Liver (tissue), 10 donors: ENCODE measurements at places on chromosomes 1 and 21. TPM values are rescaled to one million over a fixed set of nuclear protein-coding genes. Genes with fewer than 3 reads are reported as not detected.
A peak's percentile ranks its signal among the peaks of the same experiment; 100 is the strongest.

ATP13A2 gene
- total RNA-seq = 12.2 TPM

EMC1 gene
- total RNA-seq = 33.6 TPM

PUM1 gene
- 49.2 TPM for total RNA-seq

- no peak overlapping the region for H3K4me3 ChIP-seq
- no peaks in the 10 kb centered on the region for H3K4me1 ChIP-seq
- no peaks in the 10 kb centered on the region for H3K27me3 ChIP-seq
- H3K36me3 ChIP-seq = no peaks in the 10 kb centered on the region
- DNase-seq = no peak
- H3K27ac ChIP-seq = no peak overlapping the region
Observed at GRCh38 chr1:4745560-4745959, 91.2 kb downstream of the AJAP1 start.

DNA sequence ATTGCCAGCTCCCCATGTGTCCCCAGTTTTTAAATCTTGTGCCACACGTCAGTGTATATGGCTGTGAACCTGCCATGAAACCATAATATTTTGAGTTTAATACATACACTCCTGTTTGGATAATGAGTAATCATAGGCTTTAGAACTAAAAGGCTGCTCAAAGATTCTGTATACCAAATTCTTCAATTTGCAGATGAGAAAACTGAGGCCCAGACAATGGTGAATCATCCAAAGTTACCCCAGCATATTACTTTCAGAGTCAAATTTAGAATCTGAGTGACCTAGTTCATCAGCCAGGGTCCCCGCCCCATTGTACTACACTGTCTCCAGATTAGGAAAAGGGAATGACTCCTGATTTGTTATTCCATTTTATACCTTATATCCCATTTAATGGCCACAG, 224.6 kb downstream of the FGGY start:
- no peak overlapping the region for H3K27ac ChIP-seq
- no peaks in the 10 kb centered on the region for H3K27me3 ChIP-seq
- no peak for DNase-seq
- H3K36me3 ChIP-seq = peaks cover 5% of the 10 kb centered on the region
- H3K4me1 ChIP-seq = peaks cover 3% of the 10 kb centered on the region

GRCh38 chr1:220908757-220909156, 29.5 kb downstream of the HLX start:
- DNase-seq = no peak
- H3K4me1 ChIP-seq = peaks cover 5% of the 10 kb centered on the region
- no peak overlapping the region for H3K27ac ChIP-seq
- no peak overlapping the region for H3K4me3 ChIP-seq
- no peaks in the 10 kb centered on the region for H3K27me3 ChIP-seq

DNA sequence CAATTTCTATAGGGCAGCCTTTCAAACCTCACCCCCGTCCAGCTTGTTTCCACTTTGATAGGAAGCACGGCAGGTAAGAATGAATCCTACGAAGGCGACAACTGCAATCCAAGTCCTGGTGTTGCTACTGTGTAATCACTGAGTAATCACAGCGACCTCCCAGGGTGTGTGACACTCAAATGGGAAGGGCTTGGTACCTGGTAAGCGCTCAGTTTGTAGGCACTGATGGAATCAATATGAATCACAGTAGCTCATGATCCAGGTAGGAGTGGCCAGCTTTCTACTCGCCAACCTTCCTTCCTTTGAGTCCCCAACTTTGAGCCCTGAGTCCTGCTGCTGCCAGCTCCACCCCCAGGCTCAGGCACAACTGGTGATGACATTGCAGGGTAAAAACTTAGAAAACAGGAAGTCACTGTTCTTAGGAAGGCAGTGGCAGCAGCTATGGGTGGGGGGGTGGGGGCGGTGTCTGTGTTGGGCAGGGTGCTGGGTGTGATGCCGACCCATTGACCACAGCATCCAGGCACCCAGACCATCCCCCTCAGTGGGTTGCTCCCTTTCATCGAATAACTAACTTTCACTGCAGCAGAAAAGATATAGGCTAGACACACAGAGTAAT, 70.7 kb downstream of the CD247 start:
- no peaks in the 10 kb centered on the region for H3K4me1 ChIP-seq
- H3K27ac ChIP-seq = no peak overlapping the region
- no peak overlapping the region for H3K4me3 ChIP-seq
- no peak for DNase-seq
- H3K36me3 ChIP-seq = no peaks in the 10 kb centered on the region

HPCA gene
- not detected for total RNA-seq

- H3K4me1 ChIP-seq = peaks cover 20% of the 10 kb centered on the region
- H3K27ac ChIP-seq = peak overlapping the region; percentile 56
- no peak overlapping the region for H3K4me3 ChIP-seq
- no peaks in the 10 kb centered on the region for H3K36me3 ChIP-seq
- H3K27me3 ChIP-seq = no peaks in the 10 kb centered on the region
- DNase-seq = no peak
Observed at GRCh38 chr1:15155888-15156741, 2.6 kb downstream of the TMEM51 start.

- H3K27me3 ChIP-seq = no peaks in the 10 kb centered on the region
- H3K36me3 ChIP-seq = no peaks in the 10 kb centered on the region
- peaks cover 9% of the 10 kb centered on the region for H3K4me1 ChIP-seq
- no peak overlapping the region for H3K4me3 ChIP-seq
- no peak for DNase-seq
Observed at GRCh38 chr1:8649027-8649426, 168.4 kb downstream of the RERE start.

CR2 gene
- total RNA-seq = not detected

DNA sequence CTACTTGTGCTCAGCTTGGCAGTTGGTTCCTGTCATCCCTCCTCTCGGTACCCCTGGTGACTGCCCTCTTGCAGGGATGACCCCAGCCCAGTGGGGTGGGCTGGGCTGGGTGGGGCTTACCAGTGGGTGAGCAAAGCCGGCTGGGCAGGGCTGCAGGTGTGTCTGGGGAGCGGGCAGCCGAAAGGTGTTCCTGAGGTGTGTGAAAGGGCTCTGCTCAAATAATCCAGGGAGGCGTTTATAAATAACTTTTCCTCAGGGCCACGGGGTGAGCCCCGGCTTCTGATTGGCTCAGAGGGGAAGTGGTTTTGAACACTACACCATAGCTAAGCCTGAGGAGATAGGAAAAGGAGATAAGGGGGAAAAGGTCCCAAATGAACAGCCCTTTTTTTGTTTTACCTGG, at the start of gene SLC26A9:
Gene SLC26A9, minus strand, starts transcription at position 212 of the 400 bp plus-strand sequence. CDS start 7,636 bp downstream, outside the sequence.
- H3K4me1 ChIP-seq = no peaks in the 10 kb centered on the region
- H3K27ac ChIP-seq = no peak within 1 kb of the TSS
- no peak within 1 kb of the TSS for H3K4me3 ChIP-seq
- no peak for DNase-seq
- H3K27me3 ChIP-seq = peaks cover 4% of the 10 kb centered on the region

ZBTB40 gene
- total RNA-seq = 11.2 TPM

- H3K36me3 ChIP-seq = no peaks in the 10 kb centered on the region
- H3K27ac ChIP-seq = no peak overlapping the region
- H3K4me1 ChIP-seq = no peaks in the 10 kb centered on the region
- DNase-seq = no peak
Observed at GRCh38 chr1:182238421-182238820, 153.2 kb downstream of the GLUL start.

ABL2 gene
- total RNA-seq = 7.8 TPM

GRCh38 chr1:107547363-107548155, 406.7 kb downstream of the NTNG1 start:
- no peak for DNase-seq
- no peak overlapping the region for H3K27ac ChIP-seq
- no peaks in the 10 kb centered on the region for H3K4me1 ChIP-seq
- H3K36me3 ChIP-seq = no peaks in the 10 kb centered on the region

ARHGEF19 gene
- 3.0 TPM for total RNA-seq

GRCh38 chr1:61121631-61122030, 39.3 kb downstream of the NFIA start:
- no peaks in the 10 kb centered on the region for H3K27me3 ChIP-seq
- no peaks in the 10 kb centered on the region for H3K36me3 ChIP-seq

ESRRG gene
- total RNA-seq = 0.17 TPM

- H3K27ac ChIP-seq = peak overlapping the region; percentile 99
- H3K27me3 ChIP-seq = no peaks in the 10 kb centered on the region
- no peak overlapping the region for H3K4me3 ChIP-seq
- H3K36me3 ChIP-seq = peaks cover 16% of the 10 kb centered on the region
- H3K4me1 ChIP-seq = peaks cover 4% of the 10 kb centered on the region
Observed at GRCh38 chr21:38810034-38810825, 4.5 kb downstream of the ETS2 start.

DNA sequence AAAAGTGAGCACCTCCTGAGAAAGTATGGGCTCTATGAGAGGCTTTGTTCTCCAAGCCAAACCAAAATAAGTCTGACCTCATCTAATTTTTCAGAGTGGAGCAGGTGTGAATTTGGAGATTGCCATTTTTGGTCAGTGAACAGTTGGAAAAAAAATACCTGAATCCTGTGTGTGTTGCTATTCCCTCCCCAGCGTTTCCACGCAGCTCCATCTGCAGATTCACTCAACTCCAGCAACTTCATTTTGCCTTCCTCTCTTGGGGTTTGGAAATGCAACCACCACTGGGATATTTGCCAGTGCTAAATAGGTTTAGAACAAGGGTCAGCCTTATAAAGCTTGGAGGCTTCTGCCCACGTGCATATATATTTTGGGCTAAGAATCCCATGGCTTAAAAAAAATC, 11.2 kb downstream of the CASQ2 start:
- H3K27ac ChIP-seq = no peak overlapping the region
- H3K4me1 ChIP-seq = no peaks in the 10 kb centered on the region
- H3K36me3 ChIP-seq = no peaks in the 10 kb centered on the region
- DNase-seq = no peak
- no peak overlapping the region for H3K4me3 ChIP-seq

DNA sequence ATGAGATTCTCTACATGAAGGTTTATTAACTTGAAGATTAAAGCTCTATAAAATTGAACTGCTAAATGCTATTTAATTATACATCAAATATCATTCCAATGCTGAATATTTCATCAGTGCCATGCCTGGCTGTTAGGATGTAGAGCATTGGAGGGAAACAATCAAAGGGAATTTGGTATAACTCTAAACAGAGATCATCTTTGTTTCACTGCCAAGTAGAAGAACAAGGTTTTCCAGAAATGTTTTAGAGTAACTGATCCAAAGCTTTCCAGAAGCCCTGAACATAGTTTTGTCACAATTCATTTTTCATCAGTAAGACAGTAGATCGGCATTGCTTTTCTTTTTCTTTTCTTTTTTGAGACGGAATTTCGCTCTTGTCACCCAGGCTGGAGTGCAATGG, 5.9 kb upstream of the DSTYK start:
- H3K4me1 ChIP-seq = no peaks in the 10 kb centered on the region
- no peak overlapping the region for H3K27ac ChIP-seq
- DNase-seq = no peak
- no peak overlapping the region for H3K4me3 ChIP-seq

FAM151A gene
- 5.4 TPM for total RNA-seq

DNA sequence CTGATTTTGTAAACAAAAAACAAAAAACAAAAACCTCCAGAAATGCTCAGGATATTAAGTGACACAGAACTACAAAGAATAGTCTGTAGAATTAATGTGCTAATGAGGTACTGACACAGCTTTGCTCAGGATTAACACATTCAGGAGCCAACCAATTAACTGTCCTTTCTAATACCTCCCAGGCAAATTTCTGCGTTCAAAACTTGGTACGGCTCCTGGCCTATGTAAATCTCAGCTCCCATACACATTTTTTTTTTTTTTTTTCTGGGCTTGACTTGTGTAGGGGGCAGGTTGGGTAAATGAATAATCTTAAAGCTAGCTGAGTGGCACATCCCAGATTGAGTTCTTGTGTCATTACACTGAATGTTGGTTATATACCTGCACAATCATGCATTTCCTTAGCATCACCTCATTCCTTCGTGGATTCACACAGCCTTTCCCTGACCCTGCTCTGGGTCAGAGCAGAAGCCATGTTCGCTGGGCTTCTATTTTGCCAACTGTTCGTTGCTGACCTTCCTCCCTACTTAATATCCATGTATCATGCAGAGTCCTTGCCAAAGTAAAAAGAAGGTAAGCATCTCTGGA, 12.6 kb upstream of the IER5 start:
- DNase-seq = no peak
- no peak overlapping the region for H3K27ac ChIP-seq

NPPB gene
- not detected for total RNA-seq

TP53BP2 gene
- 20.7 TPM for total RNA-seq

DNA sequence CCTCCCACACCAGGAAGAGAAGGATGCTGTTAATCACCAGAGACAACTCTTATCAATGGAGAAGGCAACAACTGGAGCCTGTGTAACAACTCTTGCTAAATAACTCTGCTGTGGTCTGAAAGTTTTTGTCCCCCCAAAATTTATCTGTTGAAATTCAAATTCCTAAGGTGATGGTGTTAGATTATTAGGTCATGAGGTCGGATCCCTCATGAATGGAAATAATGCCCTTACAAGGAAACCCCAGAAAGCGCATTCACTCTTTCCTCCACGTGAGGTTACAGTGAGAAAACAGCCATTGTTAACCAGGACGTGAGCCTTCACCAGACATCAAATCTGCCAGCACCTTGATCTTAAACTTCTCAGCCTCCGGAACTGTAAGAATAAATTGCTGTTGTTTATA, 141.9 kb upstream of the CXADR start:
- no peak overlapping the region for H3K27ac ChIP-seq
- no peaks in the 10 kb centered on the region for H3K4me1 ChIP-seq
- no peaks in the 10 kb centered on the region for H3K27me3 ChIP-seq
- no peak for DNase-seq
- H3K4me3 ChIP-seq = no peak overlapping the region

GRCh38 chr1:180083164-180083563, 71.5 kb upstream of the QSOX1 start:
- DNase-seq = no peak
- peaks cover 6% of the 10 kb centered on the region for H3K36me3 ChIP-seq
- H3K4me1 ChIP-seq = no peaks in the 10 kb centered on the region
- H3K27me3 ChIP-seq = no peaks in the 10 kb centered on the region
- no peak overlapping the region for H3K27ac ChIP-seq
- no peak overlapping the region for H3K4me3 ChIP-seq

GRCh38 chr1:12604114-12604874, 13.7 kb downstream of the DHRS3 start:
- DNase-seq = no peak
- H3K4me3 ChIP-seq = no peak overlapping the region
- H3K27ac ChIP-seq = peak overlapping the region; percentile 94
- H3K4me1 ChIP-seq = peaks cover 80% of the 10 kb centered on the region
- peaks cover 4% of the 10 kb centered on the region for H3K36me3 ChIP-seq

- DNase-seq = no peak
- peaks cover 23% of the 10 kb centered on the region for H3K4me1 ChIP-seq
- H3K27ac ChIP-seq = peak overlapping the region; percentile 84
- no peak overlapping the region for H3K4me3 ChIP-seq
- no peaks in the 10 kb centered on the region for H3K27me3 ChIP-seq
- H3K36me3 ChIP-seq = no peaks in the 10 kb centered on the region
Observed at GRCh38 chr1:16183179-16183578, 27.3 kb upstream of the EPHA2 start.

- no peaks in the 10 kb centered on the region for H3K27me3 ChIP-seq
- no peaks in the 10 kb centered on the region for H3K4me1 ChIP-seq
- H3K4me3 ChIP-seq = no peak overlapping the region
- no peak overlapping the region for H3K27ac ChIP-seq
- DNase-seq = no peak
Observed at GRCh38 chr1:105492921-105493320, 1563.6 kb upstream of the PRMT6 start.
